ENCODE measurements at places on chromosomes 2 and 18. TPM values are rescaled to one million over a fixed set of nuclear protein-coding genes. Genes with fewer than 3 reads are reported as not detected.
A peak's percentile ranks its signal among the peaks of the same experiment; 100 is the strongest.

DNA sequence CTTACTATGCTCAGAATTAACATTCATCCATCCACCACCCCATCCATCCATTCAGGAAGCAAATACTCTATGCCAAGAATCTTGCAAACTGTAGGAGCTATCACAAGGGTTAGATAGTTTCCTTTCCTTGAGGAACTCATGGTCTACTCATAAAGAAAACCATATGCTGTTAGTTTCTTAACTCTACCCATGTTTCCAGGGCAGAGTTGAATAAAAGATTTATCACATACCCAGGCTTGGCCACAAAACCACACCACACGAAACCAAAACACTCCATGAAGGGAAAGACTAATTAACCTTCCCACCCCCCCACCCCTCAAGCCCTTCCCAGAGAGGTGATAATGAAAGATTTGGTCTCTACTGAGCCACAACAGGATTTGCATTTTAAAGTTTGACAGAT lies 23.7 kb upstream of the MSGN1 start:
- DNase-seq: no peak

GRCh38 chr2:240164586-240164985 lies 24.1 kb upstream of the OTOS start:
- no peak for DNase-seq

GRCh38 chr2:239814116-239814860 lies 210.9 kb downstream of the NDUFA10 start:
- DNase-seq: no peak

The DUSP2 gene
- polyA plus RNA-seq: 6.6 TPM

The IL36RN gene
- not detected for polyA plus RNA-seq

- peak; percentile 14 for DNase-seq
Observed at GRCh38 chr18:28045176-28045810, 131.6 kb downstream of the CDH2 start.

- DNase-seq: no peak
Observed at GRCh38 chr2:162915858-162916257, 77.3 kb upstream of the KCNH7 start.

DNA sequence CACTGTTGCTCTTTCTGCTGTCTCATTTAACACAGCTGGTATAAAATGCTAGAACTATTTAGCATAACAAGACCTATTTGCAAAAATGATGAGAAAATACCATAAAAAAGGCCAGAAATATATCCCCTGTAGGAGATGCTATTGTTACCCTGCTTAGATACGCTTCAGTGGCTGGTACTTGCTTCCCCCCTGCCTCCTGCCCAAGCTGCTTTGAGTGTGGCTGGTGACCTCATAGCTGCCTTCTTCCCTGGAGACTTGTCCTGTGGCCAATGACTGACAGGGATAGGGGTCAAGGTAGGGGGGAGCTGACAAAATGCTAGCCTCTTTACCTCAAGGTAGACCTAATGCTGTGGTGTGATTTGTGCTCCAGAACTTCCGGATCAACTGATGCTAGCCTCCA lies 150.2 kb upstream of the ZEB2 start:
- DNase-seq: no peak

- DNase-seq: peak; percentile 46
Observed at GRCh38 chr18:905948-906415, 1.3 kb downstream of the ADCYAP1 start.

DNA sequence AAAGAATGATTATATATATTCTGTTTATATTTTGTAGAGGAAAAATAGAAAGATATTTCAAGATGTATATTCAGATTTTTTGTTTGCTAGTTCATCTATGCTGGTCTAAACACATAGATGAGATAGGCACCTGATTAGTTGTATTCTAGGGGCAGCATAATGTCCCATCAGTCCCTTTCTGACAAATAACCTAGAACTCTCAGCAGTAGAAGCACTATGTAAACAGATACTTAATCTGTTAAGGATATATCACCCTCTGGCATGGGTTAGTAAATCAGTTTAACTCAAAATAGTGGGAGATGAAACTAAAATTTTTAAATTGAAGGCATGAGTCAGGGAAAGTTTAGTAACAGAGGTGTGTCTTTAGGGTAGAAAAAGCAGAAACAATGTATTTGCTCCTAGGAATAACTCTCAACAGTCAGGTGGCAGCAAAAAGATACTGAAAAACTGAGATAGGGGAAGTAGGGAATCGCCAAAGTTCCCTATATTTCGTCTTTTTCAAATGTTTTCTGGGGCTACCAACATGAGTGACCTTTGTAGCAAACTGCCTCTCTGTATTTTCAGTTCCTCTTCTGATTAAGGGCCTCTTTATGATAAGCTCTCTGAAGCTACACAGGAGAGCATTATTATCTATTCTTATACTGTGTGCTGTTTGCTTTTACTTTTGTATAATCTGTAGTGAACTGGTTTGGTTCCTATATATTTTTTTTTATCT lies 5.7 kb downstream of the PPP1R1C start:
- DNase-seq: no peak

The MEIS1 gene
- not detected for polyA plus RNA-seq

GRCh38 chr2:129758784-129759471 lies 220.5 kb upstream of the RAB6C start:
- no peak for DNase-seq

GRCh38 chr2:100451734-100452133 lies 18.5 kb upstream of the NMS start:
- no peak for DNase-seq

DNA sequence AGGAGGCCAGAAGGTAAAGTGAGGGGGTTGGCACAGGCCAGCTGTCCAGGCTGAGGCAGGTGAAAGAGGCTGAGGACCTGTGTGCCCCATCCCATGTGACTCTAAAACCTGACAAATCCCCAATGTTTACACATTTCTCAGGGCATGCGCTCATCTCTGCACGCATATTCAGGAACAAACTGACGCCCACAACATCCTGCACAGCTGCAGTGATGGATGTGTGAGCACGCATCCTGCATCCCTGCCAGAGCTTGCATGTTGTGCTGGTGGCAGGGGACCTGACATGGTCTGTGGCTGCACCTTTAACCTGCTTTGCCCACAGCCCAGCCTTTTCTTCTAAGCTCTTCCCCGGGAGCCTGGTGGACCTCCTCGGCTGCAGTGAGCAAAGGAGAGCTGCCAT lies 83.1 kb downstream of the FBXO15 start:
- no peak for DNase-seq
